ENCODE measurements at places on chromosomes 5 and 9.

DNA sequence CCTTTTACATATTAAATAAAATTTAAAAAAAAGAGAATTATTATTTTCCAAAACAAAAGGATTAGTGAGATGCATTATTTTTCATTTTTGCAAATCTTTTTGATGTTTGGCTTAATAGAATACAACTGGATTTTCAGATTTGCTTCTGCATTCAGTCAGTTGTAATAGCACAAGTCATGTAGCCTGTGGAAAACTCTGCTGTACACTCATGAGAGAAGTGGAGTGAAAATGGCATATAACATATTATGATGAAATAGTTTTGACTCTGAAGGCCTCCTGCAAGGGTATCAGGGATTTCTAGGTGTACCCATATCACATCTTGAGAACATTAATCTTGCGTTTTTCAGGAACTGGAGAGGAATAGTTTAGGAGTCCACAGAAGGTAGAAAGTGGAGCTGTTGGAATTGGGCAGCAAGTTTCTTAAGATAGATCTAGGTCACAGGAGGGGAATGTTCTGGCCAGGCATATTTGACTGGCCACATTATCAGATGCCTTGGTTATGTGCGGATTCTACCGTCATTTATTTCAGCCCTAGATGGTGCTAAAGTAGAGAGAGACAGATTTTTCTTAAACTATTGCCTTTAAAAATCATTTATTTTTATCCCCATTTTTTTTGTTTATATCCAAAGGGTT, 16.4 kb downstream of the LNPEP start:
- no peak for DNase-seq

DNA sequence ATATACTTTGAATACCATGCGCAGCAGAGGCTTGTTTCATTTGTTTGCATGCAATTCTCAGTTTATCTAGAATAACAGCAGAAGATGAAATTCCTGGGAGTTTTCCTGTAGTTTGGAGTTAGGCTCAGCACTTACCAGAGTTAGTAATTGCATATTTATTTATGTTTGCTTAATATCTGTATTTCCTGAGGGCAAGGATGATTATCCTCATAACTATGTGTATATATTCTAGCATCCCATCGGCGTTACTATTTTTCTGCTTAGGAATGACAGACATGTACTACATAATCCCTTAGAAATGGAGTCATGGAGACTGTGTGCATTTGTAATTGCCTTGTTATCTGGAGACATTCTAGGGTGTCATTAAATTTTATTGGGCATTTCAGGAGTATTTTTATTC, 1184.8 kb downstream of the DTWD2 start:
- DNase-seq = no peak

DNA sequence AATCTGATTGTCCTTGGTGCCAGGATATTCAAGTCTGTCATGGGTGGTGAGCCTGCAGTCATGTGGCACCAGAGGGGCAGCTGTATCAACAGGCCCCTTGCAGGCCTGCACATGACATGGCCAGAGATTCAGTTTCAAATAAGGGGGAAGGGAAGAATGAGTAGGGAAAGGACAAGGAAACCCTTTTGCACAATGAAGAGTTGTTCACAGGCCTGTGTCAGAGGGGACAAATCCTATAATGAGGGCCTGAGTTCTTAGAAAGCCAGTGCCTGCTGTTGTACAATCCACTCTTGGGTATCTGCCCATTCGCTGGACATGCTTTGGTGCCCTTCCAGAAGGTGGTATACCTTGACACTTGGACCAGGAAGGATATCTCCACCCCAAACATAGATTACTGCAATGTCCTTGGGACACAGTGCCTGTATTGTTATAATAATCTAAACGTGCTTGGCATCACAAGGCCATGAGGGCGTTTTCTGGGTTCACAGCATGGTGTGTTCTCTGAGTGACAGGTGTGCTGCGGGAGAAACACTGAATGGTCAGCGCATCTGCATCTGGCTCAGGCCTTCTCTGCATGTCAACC, 1.9 kb upstream of the TMEM171 start:
- DNase-seq = no peak

- DNase-seq = no peak
Observed at GRCh38 chr5:159178978-159179377, 30.4 kb downstream of the RNF145 start.

DNA sequence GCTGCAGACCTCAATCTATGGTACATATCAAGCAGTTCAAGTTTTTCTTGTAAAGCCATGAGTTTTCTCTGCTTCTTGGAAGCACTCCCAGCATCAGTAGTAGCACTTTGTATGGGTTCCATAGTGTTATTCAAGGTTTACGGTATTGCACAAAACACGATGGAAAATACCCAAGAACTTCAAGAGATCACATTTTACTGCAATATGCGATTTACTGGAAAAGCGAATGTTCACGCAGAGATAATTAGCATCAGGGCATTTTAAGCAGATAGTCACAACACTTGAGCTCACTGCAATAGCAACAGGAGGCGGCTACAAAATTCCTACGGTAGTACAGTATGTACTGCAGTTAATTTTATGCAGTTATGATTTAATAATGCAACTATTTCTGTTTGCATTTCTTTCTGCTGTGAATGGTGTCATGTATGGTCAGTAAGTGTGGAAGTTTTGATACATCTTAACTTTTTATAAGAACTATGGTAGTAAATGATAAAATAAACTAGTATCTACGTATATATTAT, 200.8 kb downstream of the SMARCA2 start:
- DNase-seq = no peak

GRCh38 chr5:17067657-17068392, 131.7 kb upstream of the MYO10 start:
- no peak for DNase-seq

- no peak for DNase-seq
Observed at GRCh38 chr5:137392261-137392660, 106.9 kb downstream of the SPOCK1 start.

- no peak for DNase-seq
Observed at GRCh38 chr5:91190314-91190690, 192.8 kb downstream of the ARRDC3 start.

DNA sequence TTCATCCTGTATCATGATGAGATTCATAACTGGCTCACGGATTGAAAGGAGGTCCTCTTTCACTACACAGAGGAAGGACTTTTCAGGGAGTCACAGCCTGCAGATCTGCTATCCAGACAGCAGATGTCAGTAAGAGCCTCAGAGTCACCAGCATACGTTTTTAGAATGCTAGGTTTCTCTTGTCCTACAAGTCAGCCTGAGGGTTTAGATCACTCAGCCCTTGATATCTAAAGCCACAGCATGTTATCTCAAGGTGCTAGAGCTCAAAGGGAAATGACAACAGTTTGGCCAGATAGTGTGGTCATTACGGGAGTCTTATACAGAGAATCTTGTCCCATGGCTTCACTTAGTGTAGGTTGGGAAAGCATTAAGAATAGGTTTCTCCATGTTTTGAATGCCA, 30.9 kb upstream of the SLC46A2 start:
- DNase-seq = peak; percentile 29

GRCh38 chr5:61386045-61386800, 54.2 kb downstream of the ZSWIM6 start:
- DNase-seq = peak; percentile 37

- DNase-seq = no peak
Observed at GRCh38 chr9:128629136-128629535, 27.5 kb downstream of the DYNC2I2 start.

DNA sequence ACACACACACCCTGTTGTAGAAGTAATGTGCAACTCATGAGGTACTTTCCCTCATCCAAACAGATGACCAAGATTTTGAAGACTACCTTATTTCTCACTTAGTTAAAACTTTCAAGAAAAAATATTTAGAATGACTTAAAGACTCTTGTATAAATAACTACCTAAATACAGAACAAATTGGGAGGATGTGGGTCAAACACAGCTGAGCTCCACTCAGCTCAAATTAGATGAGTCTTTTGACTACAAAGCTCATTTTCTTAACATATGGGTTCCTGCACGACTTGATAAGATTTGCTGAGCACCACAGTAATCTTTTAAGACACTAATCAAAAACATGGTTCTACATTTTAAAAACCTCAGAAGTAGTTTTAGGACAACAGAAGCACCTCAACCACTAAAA, 8.9 kb downstream of the MTX3 start:
- DNase-seq = no peak

DNA sequence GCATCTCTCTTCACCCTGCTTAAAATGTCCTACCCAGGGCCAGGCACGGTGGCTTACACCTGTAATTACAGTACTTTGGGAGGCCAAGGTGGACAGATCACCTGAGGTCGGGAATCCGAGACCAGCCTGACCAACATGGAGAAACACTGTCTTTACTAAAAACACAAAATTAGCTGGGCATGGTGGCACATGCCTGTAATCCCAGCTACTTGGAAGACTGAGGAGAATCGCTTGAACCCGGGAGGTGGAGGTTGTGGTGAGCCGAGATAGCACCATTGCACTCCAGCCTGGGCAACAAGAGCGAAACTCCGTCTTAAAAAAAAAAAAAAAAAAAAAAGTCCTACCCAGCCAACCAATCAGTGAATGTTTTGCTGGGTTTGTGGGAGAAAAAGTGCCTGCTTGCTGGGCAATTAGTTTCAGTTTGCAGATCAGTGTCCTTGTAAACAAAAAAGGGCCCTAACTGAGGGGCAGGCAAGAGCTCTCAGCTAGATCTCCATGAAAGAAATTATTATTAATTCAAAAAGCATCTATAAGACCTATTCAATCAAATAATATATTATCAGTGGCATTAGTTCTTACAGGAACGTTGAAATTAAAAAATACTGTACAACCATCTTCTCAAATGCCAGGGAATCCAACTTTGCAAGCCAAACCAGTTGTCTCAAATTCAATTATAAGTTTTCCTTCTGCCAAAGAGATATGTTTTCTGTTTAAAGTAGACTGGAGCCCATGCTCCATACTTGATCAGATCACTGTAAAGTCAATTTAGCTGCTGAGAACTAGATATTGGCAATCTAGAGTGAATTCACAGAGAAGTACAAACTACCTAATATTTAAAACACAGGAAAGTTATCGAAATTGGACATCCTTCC, 3.9 kb downstream of the MEGF9 start:
- peak; percentile 78 for DNase-seq

- DNase-seq = peak; percentile 92
Observed at GRCh38 chr9:136693490-136694162, 6.4 kb upstream of the AGPAT2 start.

DNA sequence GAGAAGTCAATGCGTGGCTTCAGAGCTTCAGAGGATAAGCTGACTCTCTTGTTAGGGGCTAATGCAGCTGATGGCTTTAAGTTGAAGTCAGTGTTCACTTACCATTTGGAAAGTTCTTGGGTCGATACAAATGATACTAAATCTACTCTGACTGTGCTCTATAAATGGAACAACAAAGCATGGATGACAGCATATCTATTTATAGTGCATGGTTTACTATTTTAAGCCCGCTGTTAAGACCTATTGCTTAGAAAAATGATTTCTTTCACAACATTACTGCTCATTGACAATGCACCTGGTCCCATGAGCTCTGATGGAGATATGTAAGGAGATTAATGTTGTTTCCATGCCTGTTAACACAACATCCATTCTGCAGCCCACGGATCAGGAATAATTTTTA, 435.7 kb downstream of the MAT2B start:
- no peak for DNase-seq

DNA sequence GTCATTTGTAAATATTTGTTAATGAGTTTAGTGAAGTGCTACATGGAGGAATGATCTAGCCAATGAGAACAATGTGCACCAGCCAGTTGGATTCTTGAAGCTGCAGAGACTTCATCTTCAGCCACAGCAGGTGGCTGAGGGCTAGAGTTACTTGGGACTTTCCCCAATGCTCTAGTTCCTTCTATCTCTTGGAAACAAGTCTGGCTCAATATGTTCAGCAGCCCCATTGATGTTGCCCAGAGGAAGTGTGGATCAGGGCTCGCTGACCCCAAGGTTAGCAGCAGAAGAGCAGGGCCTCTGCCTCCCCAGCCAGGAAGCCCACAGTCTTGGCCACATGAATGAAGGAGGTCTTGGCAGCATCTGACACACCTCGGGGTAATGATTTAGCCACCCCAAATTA, 117.5 kb downstream of the SLC1A3 start:
- DNase-seq = no peak

DNA sequence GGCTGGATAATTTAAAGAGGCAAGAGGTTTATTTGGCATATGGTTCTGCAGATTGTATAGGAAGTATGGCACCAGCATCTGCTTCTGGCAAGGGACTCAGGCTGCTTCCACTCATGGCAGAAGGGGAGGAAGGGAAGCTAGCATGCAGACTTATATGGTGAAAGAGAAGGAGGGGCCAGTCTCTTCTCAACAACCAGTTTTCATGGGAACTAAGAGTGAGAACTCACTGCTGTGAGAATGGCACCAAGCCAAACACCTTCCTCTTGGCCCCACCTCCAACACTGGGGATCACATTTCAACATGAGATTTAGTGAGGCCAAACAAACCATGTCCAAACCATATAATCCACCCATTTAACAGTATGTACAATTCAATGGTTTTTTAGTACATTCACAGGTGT, 113.3 kb upstream of the SHB start:
- no peak for DNase-seq

DNA sequence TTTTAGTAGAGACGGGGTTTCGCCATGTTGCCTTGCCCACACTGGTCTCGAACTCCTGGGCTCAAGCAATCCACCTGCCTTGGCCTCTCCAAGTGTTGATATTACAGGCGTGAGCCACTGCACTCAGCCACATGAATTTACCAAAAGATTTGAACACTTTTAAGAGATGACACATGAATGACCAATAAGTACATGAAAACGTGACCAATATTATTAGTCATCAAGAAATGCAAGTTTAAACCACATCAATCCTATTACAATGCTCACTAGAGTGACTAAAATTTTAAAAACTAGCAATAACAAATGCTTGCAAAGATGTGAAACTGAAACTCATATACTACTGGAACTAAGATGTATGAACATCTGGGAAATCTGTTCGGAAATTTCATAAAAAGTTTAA, 54.3 kb downstream of the NR6A1 start:
- no peak for DNase-seq

Data from HuH-7 (cell line).